Activated CD4-positive, alpha-beta T cell treated with anti-CD3 and anti-CD28 coated beads, Interleukin-2, amount 10 ng/mL, durations not matched to agents 24 days and 14 days (primary cell): ENCODE measurements at places on chromosomes 1 and 21. TPM values are rescaled to one million over a fixed set of nuclear protein-coding genes. Genes with fewer than 3 reads are reported as not detected.

DNA sequence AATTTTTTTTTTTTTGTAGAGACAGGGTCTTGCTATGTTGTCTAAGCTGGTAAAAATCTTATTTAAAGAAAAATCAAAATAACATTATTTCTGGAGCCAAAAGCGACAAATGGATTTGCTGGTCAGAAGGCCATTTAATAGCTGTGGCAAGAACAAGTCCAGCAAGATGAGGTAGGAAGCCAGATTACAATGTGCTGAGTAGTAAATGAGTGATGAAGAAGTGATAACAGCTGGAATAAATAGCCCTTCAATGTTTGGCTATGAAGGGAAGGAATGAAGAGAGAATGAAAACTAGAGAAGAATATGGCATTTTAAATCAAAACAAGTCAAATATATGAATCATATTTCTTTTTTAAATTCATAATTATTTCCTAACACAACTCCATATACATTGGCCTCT, 34.5 kb downstream of the SYDE2 start:
- DNase-seq: no peak

DNA sequence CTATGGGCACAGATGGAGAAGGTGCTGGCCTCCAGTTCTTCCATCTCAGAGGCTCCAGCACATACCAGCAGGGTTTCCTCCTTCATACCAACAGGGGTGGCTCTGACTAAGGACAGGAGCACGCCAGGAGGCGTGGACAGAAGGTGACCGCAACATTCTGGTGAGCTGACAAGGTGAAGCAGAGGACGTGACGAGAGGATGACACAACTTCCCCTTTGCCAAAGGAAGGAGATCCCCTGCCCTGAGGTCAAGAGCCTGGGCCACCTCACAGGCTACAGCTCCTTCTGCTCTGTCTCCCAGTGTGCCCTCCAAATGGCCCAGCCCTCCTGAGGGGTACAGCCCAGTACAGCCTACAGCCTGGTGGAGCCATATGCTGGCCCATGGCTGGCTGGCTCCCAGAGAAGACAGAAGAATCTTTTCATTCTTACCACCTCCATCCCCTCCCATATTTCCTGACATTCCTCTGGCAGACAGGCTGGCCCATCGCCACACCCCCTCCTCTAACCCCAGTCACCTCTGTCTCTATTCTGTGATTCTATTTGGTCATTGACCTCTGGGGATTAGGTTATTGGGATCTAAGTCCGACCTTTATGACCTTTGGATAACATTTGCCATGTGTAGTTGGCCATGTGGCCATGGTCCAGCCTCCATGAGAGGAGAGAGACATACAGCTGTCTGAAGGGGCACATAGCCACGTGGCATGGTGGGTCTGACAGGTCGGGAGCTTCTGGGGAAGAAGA, 5.1 kb upstream of the LAMB3 start:
- no peak for DNase-seq

GRCh38 chr1:213723187-213723586, 264.6 kb upstream of the PROX1 start:
- no peak for DNase-seq

Gene CFHR3
- total RNA-seq: not detected in 2 replicates
